ENCODE measurements at places on chromosomes 7 and 10.

DNA sequence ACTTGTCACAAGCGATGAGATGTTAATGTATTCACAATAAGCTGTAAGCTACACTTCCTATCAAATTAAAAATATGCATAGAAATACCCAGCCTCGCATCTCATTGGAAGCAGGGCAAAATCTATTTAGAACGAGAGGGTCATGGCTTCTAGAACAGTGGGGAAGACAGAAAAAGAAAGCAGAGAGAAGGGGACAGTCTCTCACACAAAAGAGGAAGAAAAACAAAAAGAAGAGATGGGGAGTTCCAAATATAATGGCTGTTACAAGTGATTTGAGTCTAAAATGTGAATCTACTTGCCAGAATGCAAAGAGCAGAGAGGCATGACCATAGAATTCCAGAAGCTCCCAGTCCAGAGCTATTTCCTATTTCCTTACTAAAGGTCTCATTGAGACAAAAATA, 13.8 kb downstream of the LRRN3 start:
- no peak for DNase-seq

- DNase-seq, result no peak
Observed at GRCh38 chr10:60041489-60042133, 135.3 kb upstream of the CCDC6 start.

DNA sequence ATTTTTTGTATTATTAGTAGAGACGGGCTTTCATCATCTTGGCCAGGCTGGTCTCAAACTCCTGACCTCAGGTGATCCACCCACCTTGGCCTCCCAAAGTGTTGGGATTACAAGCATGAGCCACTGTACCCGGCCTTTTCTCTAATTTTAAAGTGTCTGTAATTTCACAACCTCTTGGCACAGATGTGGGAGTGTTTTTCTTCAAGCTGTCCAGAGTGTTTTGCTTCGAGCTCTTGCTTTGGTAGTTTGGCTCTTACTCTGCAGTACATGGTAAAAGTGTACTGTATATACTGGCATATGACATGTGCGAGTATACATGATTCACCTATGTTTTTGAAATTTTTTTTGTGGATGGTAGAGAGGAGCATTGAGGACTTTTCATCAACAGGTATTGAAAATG, 9.8 kb downstream of the SRGN start:
- no peak for DNase-seq

- no peak for DNase-seq
Observed at GRCh38 chr7:50658696-50659095, 93.5 kb upstream of the DDC start.

DNA sequence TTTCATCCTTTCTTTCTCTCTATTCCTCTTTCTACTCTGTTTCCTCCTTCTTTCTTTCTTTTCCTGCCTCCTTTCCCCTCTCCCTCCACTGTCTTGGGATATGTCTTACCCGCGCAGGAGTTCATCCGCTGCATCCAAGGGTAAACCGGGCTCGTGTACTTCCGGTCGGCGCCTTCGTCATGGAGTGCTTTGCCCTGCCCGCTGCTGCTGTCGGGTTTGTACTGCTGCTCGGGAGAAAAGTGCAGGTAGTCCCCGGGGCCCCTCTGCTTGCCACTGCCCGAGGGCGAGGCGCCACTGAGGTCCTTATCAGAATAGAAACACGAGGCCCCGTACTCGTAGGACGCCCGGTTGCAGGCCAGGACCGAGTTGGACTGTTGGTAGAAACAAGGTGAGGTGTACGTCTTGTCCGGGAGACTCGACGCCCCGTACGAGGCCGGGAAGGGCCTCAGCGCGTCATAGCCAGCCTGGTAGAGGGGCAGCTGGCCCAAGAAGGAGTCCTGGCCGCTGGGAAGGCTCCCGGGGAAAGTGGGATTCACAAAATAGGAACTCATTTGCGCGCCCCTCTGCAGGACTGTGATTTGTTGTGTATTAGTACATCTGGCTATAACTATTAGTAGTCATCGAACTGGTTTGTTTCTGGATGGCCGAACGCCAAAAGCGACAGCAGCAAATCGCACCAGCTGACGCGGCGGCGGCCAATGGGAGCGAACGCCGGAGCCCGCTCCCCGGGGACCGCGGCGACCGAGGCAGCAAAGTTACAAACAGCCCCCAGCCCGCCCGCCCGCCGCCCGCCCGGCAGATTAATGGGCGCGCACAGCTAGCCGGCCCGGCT, at the start of gene HOXA6:
TSS of gene HOXA6 (minus strand) at position 576 of the 832 bp plus-strand sequence. CDS start at position 551, 25 bp downstream.
- no peak for DNase-seq

GRCh38 chr10:125125951-125126735, 34.2 kb downstream of the CTBP2 start:
- DNase-seq, result no peak

- DNase-seq, result no peak
Observed at GRCh38 chr7:116356979-116357378, 142.6 kb upstream of the CAV2 start.

GRCh38 chr7:47253650-47254080, 328.2 kb downstream of the TNS3 start:
- no peak for DNase-seq

GRCh38 chr10:129021594-129022304, 445.3 kb upstream of the MGMT start:
- DNase-seq, result no peak

DNA sequence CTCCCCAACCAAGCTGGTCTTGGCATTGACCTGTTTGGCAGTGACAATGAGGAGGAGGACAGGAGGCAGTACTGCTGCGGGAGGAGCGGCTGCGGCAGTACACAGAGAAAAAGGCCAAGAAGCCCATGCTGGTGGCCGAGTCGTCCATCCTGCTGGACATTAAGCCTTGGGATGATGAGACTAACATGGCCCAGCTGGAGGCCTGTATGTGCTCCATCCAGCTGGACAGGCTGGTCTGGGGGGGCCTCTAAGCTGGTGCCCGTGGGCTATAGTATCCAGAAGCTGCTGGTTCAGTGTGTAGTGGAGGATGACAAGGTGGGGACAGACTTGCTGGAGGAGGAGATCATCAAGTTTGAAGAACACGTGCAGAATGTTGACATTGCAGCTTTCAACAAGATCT, 39.1 kb upstream of the ZNF273 start:
- no peak for DNase-seq

Data from activated CD4-positive, alpha-beta T cell treated with anti-CD3 and anti-CD28 coated beads, Interleukin-2, Interleukin-4, amounts not matched to agents 100 ng/mL and 50 ng/mL, durations not matched to agents 16 hours and 8 hours (primary cell).